ENCODE measurements at places on chromosomes 1 and 21.

DNA sequence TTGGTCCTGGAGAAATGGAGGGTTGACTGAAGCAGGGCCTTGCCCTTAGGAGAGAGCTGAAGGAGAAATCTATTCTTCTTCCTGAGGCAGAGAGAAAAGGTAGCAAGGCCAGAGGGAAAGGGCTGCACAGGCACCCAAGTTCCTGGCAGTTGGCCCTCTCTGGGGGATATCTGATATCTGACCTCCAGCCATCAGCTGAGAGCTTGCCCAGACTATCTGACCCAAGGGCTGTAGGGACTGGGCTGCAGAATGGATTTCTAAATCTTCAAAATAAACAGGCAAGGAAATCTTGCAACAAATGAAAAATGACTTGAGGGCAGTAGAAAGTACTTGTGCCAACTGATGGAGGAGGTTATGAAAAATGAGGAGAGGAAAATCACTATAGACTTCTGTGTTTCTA, 498 bp upstream of the CLCA2 start:
- DNase-seq: no peak

GRCh38 chr1:114651893-114652292, 18.0 kb downstream of the DENND2C start:
- DNase-seq: no peak

DNA sequence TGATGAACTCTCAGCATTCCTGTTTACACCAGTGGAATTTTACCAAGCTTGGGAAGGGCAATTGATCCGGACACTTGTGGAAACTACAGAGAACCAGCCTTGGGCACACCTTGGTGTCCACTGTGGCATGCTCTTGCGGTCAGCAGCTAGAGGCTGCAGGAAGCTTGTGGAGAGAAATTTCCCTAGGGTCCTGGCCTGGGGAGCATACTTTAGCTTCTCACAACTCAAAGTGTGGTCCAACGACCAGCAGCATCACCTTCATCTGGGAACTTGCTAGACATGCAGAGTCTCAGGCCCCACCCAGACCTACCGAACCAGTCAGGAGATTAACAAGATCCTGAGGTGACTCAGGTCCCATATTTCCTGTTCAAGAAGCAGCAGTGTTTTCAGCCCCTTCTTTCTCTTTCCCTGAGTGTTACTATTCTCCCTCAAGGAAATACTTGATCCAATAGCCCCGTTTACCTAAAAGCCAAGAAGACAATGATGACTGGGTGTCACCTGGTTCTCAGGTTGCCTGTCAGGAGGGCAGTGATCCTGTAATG, 55.7 kb upstream of the KCNE2 start:
- no peak for DNase-seq

GRCh38 chr1:92817986-92818764, 13.7 kb upstream of the RPL5 start:
- peak; percentile 8 for DNase-seq

- DNase-seq: no peak
Observed at GRCh38 chr1:209670441-209671082, 4.7 kb upstream of the G0S2 start.

DNA sequence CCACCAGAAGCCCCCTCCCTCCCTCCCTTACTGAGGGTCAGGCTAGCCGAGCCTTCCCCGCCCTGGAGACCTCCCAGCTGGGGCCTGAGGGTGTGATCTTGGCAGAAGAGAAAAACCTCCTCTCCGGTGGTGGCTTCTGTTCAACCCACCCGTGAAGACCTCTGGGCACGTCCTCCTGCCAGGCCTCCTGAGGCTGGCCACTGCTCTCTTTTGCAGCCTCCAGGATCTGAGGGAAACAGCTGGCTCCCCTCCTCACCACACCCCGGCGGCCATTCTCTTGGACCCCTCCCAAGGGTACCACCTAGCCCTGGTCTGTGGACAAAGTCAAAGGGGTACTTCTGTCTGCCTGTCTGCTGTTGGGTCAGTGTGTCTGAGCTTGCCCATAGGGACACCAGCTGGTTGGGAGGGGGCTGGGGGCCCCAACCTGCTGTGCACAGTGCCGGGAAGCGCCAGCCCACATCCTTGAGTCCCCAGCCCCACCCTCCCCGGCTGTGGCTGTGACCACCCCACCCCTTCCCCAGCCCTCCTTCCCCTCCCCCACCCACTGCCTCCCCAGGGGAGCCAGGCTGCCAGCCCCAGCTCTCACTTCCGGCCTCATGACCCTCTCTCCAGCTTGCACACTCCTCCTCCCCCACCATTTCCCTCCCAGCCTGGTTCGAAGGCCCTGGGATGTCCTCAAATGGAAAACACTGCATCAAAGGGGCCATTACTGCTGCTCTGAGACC, 48.1 kb downstream of the AHDC1 start:
- no peak for DNase-seq

GRCh38 chr1:37940299-37940947, 6.4 kb downstream of the INPP5B start:
- DNase-seq: no peak

DNA sequence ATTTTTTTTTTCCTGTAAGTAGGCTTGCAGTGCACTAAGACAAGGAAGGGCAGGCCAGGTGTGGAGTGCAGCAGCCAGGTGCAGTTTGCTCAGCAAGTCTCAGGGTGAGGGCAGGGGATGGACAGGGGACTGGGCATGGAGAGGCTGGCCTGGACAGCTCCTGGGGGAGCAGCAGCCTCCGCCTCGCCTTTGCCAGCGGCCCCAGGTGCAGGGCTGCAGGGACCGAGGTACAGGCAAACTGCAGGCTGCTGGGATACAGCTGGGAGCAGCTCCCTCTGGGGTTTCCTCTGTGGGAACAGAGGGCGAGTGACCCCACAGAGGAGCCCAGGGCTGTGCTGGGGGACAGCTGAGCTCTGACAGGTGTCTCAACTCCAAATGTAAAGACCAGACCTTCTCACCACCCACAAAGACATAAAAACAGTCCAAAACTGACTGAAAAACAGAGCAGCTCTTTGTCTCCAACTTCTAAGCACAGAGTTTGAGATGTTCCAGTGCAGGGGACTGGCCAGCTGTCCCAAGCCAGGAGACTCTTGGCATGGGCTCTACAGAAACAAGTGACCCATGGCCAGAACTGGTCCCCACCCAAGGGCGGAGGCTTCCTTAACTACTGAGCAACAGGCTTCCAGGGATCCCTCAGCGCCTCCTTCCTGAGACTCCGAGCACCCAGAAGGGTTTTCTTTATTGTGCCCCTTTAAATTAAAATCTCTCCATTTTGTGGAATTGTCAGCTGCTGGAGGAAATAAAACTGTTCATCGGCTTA, 27.7 kb upstream of the AJAP1 start:
- no peak for DNase-seq

GRCh38 chr1:9181990-9182783, 52.4 kb upstream of the H6PD start:
- no peak for DNase-seq

DNA sequence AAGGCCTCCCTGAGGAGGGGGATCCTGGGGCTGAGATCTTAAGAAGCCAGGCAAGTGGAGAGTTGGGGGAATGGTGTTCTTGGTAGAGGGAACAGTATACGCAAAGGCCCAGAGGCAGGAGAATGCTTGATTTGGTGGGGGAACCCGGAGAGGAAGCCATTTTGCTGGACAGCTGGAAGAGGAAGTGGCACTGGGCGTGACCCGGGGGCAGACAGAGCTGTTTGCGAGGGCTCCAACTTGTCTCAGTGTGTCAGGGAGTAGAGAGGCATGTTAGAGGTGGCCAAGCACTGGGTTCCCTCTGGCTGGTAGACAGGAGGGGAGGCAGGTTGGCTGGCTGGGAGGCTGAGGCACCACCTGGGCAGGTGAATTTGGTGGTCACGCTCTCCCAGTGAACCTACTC, 96.3 kb upstream of the ACTL8 start:
- no peak for DNase-seq

DNA sequence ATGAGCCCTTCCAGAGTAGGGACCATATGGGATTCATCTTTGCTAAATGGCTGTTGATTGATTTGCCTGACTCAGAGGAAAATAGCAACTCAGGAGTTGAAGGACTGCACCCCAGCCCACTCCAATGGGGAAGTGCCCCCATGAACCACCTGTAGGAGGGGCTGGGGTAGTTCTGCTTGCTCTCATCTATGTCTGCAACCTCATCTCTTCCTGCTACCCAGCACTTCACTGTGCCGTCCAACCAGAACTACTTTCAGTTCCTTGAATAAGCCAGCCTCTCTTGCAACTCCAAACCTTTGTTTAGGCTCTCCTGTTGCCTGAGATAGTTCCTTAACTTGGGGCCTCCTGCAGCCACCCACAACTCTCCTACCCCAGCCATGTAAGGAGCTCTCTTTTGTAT, 26.6 kb downstream of the BEND5 start:
- no peak for DNase-seq

DNA sequence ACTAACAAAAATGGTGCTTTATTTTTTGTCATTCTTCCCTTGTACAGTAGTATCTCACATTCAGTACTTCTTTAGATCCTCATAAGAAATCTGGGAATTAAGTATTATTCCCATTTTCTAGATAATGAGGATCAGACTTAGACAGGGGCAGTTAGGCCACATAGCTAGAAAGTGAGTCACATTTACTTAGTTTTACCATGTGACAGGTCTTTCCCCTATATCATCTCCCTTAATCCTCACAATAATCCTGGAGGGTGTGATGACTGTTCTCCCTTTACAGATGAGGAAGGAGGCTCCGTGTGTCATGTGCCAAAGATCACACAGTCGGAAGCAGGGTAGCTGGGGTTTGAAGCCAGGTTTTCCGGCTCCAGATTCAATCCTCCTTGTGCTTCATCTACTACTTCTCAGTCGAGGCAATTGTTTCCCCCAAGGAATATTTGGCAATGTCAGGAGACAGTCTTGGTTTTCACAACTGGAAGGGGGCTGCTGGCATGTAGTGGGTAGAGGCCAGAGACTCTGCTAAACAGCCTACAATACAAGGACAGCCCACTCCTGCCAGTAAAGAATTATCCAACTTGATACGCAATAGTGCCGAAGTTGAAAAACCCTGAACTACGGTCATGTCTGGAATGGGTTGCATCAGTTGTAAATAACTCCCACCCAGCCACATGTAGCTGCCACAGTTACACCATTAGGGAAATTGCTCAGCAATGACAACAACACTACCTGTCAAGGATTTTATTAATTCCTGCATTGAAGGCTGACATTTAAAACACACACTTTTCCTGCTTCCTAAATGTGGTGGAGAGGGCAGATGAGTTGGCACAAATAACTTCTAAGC, 54.5 kb downstream of the C8B start:
- no peak for DNase-seq

DNA sequence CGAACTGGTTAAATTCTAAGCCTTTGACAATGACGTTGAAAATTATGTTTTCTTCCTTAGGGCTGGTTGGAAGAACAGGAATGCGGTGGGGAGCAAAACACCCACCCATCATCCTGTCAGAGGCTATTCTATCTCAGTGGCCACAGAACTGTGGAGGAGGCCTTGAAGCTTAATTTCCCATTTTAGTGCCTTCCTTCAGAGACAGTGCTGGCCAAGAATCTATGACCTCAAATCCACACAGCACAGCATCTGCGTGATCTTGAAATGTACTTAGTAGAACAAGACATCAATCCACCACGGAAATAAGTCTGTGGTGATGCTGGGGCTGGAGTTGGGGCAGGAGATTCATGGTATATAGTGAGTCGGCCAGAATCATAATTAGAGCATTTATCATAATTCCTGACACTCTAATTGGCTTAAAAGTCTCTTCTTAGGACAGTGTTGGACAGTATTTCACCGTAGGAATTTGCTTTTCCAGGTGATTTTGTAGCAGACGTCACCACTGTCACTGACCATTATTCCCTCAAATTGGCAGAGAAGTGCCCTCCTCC, 113.1 kb downstream of the KCNJ6 start:
- DNase-seq: no peak

- no peak for DNase-seq
Observed at GRCh38 chr1:160454371-160455152, 54.2 kb downstream of the VANGL2 start.

DNA sequence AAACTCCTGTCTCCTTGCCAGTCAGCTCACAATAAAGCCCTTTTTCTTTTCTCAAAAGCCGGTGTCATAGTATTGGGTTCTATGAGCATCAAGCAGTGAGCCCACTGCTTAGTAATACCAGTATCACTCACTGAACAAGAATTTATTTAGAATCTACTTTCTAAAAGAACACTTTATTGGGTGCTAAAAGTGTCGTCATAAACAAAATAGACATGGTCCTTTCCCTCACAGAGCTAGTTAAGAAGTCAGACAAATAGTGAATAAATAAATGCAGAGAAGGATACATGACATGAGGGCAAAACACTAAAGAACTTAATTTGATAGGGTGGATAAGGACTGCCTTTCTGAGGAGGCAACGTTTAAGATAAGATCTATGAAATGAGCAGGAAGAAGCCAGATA, 32.2 kb downstream of the EVI5 start:
- DNase-seq: no peak

DNA sequence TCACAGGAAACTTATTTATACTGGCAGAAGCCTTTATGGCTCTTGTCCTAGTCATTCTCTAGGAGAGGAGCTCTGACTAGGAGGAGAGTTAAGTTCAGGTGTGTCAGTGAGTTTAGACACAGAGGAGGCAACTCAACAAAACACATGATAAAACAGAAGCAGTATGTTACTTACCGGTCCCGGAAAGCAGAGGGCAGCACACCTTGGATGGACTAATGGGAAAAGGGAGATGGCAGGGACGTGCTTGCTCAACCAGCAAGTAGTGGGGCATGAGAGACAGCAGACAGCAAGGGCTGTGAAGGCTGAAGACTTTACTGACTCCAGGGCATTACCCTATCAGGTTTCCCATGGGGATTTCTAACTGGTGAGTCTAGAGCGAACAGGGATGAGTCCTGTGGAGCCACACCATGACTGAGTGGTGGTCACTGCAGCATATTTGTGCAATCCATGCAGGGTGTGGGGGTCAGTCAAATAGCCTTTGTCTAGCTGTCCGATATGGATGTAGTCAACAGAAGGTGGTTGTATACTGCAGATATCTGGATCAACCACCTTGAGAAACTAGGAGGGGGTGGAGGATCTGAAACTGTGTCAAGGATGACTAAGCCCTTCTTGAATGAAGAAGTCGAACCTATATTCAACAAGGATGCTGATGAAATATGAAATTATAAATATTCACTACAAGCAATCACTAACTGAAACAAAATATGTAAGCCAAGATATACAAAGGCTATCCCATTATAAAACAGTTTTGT, 596.3 kb upstream of the CHRM3 start:
- DNase-seq: no peak

DNA sequence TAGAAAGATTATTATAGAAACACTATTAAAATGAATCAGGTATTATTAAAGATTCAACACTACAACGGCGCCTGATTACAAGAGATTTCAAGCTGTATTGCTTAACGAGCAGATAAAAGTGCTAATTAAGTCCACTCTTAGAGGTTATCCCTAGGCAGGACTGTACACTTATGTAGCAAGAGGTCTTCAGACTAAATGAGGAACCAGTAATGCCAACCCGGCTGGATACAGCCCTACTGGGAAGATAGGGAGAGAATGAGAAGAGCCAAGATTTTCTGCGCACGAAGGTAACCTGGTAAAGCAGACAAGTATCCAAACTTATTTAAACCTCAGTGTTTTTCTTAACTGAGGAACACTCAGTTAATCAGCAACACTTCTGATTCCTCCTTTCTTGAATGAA, 115.7 kb upstream of the HIVEP3 start:
- DNase-seq: no peak

DNA sequence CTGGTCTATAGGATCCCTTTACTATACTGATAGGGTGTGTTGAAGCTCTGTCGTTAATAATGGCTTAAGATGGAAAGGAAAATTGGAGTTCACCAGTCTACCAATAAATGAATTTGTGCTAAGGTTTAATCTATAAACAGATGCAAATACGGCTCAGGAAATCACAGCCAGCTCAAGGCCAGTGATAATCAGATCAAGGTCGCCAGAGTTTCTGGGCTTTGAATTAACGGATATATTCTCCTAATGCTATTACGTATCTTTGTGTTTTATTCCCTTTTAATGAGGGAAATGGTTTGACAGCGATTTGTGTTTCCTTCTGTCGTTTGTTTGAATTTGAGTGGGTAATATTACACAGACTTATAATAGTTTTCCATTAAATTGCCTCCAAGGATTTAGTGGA, 279.6 kb downstream of the BACH1 start:
- DNase-seq: no peak

Data from GF-D8 (cell line).